ENCODE measurements at places on chromosomes 4 and X.

DNA sequence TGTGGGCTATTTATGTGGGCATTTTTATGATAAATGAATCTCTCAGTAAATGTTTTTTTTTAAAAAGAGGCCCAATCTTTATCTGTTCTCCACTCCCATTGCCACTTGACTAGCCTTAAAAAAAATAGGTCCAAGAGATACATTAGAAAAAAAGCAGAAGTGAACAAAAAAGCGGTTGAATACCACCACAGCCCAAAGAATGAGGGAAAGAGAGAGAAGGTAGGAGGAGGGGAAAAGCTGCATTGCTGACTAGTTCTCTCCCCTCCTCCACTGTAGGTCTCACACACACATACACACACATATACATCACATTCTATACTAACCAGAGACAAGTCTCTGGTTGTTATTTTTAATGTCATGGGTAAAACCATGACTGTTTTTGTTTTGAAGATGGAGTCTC lies 95.8 kb upstream of the IL13RA1 start:
- no peak for DNase-seq

DNA sequence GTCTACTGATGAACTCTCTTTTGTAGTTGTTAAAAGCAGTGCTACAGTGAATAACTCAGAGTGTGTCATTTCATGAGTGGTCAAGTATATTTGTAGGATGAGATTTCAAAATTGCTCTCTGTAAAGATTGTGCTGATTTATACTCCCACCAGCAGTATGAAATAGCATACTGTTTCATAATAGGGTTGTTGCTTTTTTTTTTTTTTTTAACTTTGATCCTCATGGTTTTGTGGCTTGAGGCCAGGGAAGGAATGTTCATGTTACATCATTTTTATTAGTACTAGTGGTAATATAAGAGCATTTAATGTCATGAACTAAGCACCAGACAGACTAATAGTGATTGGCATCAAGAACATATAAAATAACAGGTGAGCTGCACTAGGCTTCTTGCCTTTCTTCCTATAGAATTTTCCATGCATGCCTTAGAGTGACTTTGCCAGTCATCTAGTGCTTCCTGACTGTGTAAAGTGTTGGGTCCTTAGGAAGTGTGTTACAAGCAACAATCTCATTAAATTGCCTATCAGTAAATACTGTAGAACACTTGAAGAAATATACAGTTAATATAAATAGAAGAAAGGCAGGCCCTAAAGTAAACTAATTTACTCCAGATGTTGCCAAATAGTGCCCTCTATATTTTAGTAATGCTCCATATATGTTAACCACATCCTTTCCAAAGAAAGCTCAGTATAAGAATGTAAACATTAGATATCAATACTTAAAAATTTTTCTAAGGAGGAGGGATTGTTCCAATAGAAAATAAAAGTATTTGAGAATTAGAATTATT lies 38.6 kb upstream of the MSMO1 start:
- no peak for DNase-seq

DNA sequence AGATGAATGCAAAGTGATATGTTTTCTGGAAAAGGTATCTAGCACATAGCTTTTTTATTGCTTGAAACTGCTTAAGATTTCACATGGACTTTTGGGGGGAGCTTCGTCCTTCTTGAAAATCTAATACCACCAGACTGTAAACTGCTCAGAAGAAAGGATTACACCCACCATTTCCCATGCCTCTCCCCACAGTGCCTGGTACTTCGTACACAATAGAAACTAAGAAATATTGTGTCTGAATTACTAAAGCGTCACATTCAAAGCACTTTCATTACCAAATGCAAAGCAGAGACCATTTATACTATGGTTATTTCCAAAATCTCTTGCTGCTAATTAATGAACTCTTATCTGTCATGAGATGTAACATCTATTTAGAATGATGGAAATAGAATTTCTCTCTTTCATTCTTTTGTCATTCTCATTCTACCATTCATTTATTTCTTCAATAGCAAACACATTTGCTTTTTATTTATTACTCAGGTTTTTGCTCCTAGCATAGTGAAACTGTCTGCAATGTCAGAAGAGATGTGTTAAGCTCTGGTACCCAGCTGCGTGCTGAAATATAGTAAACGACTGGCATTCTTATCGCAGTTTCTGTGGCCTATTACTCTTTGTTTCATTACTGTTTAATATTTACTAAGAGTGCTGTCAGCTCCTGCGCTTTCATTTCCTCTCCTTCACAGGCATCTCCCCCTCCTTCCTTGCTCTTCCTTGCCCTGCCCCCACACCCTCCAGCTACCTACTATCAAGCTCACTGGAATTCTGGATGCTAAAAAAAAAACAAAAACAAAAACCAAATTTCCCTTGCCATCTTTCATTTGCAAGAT lies 51.4 kb upstream of the RAPGEF2 start:
- no peak for DNase-seq

DNA sequence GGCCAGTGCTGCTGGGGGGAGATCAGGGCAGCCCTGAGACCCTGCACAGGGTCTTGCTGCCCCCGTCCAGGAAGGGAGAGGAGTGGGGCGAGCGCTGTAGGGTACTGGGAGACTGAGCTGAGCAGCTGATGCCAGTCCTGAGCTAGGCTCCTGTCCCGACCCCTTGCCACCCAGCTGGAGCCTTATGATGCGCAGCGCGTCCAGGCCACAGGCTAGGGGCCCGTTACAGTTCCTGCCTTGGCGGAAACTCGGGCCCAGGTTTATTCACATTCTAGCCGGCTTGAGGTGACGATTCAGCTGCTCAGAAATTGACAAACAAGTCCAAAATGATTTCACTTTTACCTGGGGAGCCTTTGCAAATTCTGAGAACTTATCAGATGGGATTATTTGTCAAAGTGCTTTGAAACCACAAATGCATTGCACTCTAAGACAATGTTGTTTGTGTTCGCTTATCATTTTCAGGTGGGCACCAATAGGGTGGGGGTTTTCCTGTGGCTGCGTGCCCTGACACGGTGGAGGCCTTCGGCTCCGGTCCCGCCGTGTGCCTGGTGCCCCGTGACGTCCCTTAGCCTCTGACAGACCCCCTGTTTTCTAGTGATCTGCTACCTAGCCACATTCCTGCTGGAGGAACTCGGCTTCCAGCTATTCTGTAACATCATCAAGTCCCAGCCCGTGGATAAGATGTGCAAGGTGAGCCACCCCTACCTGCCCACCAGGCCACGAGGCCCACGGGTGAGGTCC lies 18.9 kb downstream of the CFAP99 start:
- no peak for DNase-seq

DNA sequence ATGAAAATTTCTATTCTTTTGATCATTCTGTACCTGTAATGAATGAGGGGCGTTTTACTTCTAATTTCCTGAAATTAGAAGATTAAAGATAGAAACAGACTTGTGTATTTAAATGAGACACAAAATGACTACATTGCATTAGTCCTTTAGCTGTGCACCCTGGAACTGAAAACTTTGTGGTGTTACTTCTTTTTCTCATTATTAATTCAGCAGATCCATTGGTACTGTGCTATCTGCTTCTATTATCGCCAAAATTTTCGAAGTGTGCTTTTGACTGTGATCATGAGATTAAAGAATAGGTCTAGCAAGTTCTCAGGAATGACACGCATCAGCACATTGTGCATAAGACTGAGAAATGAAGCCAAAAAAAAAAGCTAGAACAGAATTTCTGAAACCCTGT lies 1938.9 kb upstream of the TENM3 start:
- no peak for DNase-seq

GRCh38 chr4:2824836-2825381 lies 18.7 kb upstream of the ADD1 start:
- DNase-seq = no peak

DNA sequence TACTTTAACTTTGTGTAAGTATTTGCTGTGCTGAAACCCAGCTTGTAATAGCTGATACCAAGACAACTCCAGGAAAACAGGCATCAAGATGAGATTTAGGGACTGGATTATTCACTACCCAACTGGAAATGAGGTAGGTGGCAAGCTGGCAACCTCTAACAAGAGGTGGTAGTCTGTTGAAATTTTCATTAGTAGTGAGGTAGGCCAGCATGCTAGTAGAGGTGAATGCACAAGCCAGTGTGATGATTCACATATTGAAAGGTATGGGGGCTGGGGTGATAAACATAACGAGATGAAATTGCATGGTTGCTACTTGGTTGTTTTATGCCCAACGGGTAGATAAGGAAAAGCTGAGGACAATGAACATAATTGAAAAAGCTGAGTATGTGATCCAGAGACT lies 8.5 kb upstream of the TMPRSS11D start:
- DNase-seq = no peak

DNA sequence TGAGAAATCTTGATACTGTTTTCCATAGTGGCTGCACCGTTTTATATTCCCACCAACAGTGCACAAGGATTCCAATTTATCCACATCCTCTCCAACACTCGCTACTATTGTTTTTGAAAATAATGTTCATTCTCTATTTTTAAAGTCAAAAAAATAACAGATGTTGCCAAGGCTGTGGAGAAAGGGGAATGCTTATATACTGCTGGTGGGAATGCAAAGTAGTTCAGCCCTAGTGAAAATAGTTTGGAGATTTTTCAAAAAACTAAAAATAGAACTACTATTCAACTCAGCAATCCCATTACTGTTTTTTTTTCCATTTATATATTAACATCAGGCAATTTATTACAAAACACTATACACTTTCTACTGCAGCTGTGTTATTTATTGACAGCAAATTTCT lies 208.7 kb downstream of the CBLL2 start:
- no peak for DNase-seq

Measured in DMS79 (cell line).